ENCODE measurements at places on chromosomes 6 and 20.

DNA sequence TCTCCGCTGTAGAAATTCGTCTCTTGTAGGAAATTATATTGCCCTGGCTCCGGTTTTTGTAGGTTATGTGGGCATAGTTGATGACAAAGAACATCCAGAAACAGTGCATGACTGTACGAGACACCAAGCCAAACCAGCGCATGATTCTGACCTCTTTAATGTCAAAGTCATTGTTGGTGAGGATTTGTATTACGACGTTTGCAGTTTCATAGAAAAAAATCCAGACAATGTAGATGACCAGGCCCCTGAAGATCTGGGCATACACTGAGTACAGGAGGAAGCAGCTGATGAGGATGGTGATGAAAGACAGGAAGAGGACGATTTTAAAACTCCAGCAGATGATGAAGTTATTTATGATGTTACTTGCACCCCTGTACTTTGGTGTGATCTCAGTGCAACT is 39.1 kb upstream of the TBC1D22B start:
- no peak for DNase-seq

DNA sequence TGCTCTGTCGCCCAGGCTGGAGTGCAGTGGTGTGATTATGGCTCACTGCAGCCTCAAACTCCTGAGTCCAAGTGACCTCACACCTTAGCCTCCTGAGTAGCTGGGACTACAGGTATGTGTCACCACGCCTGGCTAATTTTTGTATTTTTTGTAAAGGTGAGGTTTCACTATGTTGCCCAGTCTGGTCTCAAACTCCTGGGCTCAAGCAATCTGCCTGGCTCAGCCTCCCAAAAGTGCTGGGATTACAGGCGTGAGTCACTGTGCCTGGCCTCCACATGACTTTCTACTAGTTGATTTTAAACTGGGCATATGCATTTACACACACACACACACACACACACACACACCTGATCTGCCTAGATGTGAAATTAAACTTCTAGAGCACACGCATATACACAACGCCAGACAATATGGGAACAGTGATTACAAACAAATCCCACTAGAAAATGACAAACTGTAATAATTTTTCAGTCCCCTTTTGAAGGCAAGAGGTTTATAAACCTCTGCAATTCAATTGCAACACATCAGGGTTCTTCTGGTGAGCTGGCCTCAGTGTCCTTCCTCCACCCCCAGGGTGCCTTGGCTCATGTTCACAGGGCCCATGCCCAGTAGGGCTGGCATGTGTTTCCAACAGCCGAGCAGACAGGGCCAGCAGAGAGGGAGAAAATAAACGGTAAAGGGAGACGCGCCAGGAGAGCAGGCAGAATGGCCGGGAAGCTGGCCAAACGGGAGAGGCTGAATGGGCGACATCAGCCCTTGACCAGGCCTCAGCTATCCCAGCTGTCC is 31.2 kb downstream of the PARD6B start:
- DNase-seq, result no peak

- DNase-seq, result no peak
These were observed 221.4 kb downstream of the CDKAL1 start for GRCh38 chr6:20755631-20756030.

GRCh38 chr6:112004201-112005012 is 49.5 kb upstream of the CCN6 start:
- DNase-seq, result no peak

GRCh38 chr6:7939864-7940228 is 29.3 kb upstream of the TXNDC5 start:
- no peak for DNase-seq

- DNase-seq, result no peak
These were observed 2.6 kb downstream of the TRERF1 start for GRCh38 chr6:42448927-42449659.

- DNase-seq, result no peak
These were observed 110.2 kb downstream of the AGPAT4 start for GRCh38 chr6:161163466-161164181.

GRCh38 chr6:150024646-150025155 is 631 bp downstream of the RAET1L start:
- DNase-seq, result no peak

- DNase-seq, result no peak
These were observed 14.7 kb downstream of the UCKL1 start for GRCh38 chr20:63941282-63942081.

DNA sequence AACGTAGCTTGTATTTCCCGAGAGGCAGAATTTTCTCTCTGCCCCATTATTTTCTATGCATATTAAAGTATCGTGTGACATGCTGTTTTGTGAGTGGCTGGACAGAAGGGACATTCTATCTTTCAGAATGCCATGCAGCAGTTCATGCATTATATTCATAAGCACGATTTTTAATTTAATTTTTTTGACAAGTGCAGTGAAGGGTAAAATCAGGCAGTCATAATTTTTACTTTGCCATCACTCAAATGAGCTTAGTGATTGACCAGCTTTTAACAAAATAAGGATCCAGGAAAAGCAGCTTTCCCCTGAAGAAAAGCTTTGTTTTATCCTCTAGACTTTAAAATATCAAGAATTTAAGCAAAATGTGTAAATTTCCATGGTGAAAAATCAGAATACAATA is 673.3 kb downstream of the KIF16B start:
- DNase-seq, result no peak
